ENCODE measurements at places on chromosomes 3 and 15.

DNA sequence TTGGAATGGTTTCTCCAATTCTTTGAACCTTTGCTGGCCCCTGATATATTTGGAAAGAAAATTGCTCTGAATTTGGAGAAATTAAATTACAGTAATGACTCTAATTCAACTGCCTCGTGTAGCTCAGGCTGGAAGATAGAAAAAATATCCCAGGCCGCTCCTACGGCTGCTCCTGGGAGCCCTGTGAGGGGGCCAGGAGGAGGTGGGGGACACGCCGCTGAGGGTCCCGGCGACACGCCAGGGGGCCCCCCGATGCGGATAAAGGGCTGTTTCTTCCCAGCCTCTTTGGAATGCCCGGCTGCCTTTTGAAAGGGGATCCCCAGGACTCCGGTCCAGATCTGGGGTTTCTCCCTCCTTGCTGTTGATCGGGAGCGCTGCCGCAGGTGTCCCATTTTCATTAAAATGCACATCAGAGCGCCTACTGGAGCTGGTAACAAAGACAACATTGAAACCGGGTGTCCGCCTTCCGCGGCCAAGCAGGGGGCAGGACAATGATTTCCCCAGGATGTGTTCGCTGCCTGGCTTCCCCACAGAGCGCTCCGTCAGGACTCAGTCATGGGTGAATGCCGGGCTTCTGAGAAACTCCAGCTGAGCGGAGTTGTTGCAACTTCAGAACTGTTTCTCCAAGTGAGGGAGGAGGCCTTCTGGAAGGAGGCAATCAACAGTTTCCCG, 200.1 kb upstream of the KBTBD8 start:
- DNase-seq: no peak

GRCh38 chr15:63984331-63984730, 62.0 kb downstream of the DAPK2 start:
- no peak for DNase-seq

- DNase-seq: no peak
Measured at GRCh38 chr3:46456118-46456517, 8.6 kb downstream of the LTF start.

DNA sequence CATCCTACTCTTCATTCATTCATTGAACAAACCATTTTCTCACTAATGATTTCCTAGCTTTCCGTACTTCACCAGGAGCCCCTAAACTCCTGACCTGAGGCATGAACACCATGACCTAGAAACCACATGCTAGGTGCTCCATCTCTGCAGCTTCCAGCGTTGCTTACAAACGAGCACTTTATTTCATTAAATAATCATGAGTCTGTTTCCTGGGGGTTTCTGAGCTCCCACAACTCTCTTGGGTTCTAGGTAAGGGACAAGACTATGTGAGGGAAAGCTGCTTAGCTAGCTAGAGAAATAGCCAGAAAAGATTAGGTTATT, 1.3 kb downstream of the MAP2K1 start:
- DNase-seq: no peak

GRCh38 chr15:67061811-67062368, 3.5 kb upstream of the SMAD3 start:
- DNase-seq: no peak

GRCh38 chr3:115783938-115784738, 160.8 kb downstream of the GAP43 start:
- peak; percentile 79 for DNase-seq

DNA sequence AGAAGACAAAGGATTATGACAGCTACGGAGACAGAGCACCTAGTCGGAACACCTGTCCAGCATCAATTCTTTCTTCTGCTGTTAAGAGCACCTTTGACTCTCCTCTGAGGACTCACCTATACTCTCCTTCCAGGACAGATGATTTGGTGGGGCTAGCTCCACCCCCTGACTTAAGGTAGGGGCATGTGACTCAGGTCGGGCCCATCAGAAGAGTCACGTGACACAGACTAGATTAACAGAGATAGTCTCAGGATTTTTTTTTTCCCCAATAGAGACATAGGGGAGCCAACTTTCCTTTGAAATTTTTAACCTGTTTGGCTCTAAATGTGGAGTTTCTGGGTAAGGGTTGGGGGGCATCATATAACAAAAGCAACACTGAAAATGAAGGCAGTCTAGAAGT, 11.4 kb upstream of the WNT5A start:
- no peak for DNase-seq

DNA sequence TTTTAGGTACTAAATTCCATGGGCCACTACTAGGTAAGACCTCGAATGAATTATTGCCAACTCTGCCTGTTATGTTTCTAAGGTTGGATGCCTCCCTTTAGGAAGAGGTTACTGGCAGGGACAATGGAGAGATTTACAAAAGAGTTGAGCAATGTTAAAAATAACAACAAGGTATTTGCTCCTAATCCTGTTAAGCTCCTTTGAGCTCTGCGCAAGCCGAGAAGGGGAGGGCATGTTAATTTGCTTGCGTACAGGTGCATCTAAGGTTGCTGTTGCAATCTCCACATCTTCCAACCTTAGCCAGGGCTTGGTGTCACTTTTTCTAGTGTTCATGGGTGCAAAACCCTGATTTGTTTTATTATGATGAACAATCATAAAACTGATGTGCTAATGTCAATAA, 161.5 kb upstream of the TPM1 start:
- DNase-seq: no peak

DNA sequence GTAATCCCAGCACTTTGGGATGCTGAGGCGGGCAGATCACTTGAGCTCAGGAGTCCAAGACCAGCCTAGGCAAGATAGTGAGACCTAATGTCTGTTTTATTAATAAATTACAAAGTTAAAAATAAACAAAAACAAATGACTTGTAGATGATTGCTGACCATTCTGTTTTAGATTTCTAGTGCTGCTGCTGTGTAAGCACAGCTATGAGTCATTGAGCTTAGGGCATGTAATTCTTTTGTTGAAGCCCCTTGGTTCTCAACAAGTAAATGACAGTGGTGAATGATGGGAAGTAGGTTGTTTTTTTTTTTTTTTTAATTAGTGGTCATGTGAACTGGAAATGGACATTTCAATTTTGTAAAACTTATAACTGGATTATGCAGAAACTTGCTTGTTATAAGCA, 63.3 kb downstream of the LEO1 start:
- DNase-seq: no peak

GRCh38 chr3:190539526-190539925, 25.6 kb downstream of the IL1RAP start:
- no peak for DNase-seq

DNA sequence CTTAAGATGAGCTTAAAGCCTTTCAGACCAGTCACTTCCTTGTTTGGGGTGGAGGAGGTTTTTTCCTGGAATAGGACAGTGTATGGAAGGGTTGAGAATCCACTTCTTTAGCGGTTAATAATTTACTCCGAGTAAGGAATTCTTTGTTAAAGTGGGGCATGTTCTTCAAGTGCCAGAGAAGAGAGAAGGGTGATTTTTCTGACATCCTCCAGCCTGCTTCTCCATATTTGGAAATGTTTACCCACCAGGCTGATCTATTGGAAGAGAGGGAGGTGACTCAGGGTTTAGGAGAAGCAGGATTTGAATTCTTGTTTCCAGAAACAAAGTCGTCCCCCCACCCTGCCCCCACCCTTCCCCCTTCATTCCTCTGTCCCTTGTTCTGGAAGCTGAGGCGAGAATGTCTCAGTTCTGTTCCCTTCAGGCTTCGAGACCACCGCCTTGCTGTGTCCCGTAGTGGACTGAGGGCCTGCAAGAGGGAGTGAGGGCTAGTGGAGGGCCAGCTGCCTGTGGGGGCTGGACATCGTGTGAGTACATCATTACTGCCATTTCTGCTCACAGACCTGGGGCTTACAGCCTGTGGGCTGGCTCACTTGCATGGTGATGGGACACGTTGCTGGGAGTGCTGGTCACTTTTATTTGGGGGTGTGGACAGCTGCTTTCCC, 58.5 kb downstream of the LPP start:
- DNase-seq: no peak

GRCh38 chr3:114093596-114093995, 37.1 kb downstream of the QTRT2 start:
- no peak for DNase-seq

GRCh38 chr3:160876643-160877042, 120.6 kb downstream of the PPM1L start:
- DNase-seq: no peak

DNA sequence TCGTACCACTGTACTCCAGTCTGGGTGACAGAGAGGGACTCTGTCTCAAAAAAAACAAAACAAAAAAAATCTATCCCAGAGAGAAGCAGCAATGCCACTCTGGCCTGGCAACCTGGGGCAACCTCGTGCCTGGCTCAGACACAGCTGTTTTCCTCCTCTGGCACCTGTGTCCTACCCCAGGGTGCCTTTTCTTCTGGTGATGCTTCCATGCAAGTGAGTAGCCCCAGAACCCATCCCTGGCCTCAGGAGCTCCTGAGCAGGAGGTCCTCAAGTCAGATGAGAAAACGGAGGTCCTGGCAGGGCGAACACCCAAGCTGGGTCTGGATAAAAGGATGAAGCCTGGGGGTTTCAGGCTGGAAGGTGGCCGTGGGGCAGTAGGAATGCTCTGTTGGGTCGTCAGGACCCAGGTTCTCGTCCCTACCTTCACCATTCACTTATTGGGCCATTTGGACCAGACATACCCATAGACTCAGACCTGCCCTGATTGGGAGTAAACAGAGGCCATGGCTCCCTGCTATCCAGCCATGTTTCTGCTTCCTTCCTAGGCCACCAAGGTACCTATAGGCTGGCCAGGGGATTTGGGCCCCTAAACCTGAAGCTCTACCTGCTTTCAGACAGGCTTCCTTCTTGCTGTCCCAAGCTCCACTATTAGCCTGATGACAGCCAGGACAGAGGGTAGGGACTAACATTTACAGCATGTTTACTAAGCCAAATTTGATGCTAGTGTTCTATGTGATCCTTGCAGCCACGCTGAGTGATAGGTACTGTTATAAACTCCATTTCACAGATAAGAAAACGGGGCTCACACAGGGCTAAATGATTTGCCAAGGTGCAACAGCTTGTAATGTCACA, 102.2 kb downstream of the DAPK2 start:
- DNase-seq: no peak

DNA sequence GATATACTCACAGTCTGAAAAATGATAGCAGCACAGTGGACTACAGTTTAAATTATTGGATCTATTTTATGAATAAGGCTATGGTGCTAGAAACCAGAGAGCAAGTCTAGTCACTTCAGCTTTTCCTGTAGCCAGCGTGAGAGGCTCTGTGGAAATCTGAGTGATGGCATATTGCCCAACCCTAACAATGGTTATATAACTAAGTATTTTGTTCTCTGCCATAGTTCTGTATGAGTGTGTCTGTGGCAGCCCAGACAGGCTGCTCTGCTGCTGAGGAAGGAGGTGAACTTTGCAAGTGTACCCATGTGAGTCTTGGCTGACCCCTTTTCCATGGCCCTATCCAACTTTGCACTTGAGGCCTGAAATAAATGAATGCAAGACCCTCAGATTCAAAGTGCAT, 105.7 kb downstream of the LRTM1 start:
- no peak for DNase-seq

DNA sequence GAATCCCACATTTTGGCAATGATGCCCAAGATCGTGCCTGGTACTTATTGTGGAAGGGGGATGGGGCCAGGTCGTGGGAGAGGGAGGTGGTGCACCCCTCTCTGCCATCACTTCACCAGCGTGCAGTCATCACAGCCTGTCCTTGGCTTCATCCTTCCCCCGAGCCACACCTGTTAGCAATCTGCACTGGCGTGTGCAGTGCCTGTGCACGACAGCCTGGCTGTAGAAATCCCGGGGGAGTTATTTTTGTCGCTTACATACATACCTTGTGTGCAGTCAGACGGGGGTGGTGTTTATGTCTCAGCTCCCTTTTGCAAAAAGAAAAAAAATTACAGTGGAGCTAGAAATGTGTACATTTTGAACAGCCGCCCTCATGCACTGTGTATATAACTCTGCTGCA, 216.0 kb downstream of the TLE3 start:
- DNase-seq: no peak

GRCh38 chr3:171285287-171285686, 174.9 kb downstream of the TNIK start:
- no peak for DNase-seq

DNA sequence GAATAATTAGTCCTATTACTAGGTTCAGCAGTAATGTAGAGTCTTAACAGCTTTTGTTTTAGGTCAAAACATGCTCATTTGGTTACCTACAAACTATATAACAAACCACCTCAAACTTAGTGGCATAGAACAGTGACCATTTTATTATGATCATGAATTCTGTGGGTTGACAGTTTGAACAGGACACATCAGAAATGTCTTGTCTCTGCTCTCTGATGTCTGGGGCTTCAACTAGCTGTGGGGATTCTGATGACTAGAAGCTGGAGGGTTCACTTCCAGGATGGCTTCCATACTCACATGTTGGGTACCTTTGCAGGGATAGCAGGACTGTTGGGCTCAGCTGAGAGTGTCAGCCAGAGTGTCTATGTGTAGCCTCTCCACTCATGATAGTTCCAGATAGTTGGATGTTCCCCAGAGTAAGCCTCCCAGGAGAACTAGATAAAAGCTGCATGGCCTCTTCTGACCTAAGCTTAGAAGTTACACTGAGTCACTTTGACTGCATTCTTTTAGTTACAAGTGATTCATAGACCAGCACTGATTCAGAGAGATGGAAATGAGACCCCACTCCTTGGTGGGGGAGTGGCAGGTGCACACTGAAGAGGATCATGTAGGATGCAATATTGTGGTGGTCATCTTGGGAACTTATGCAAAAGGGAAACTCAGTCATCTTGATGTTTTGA, 32.6 kb downstream of the PLCL2 start:
- no peak for DNase-seq

DNA sequence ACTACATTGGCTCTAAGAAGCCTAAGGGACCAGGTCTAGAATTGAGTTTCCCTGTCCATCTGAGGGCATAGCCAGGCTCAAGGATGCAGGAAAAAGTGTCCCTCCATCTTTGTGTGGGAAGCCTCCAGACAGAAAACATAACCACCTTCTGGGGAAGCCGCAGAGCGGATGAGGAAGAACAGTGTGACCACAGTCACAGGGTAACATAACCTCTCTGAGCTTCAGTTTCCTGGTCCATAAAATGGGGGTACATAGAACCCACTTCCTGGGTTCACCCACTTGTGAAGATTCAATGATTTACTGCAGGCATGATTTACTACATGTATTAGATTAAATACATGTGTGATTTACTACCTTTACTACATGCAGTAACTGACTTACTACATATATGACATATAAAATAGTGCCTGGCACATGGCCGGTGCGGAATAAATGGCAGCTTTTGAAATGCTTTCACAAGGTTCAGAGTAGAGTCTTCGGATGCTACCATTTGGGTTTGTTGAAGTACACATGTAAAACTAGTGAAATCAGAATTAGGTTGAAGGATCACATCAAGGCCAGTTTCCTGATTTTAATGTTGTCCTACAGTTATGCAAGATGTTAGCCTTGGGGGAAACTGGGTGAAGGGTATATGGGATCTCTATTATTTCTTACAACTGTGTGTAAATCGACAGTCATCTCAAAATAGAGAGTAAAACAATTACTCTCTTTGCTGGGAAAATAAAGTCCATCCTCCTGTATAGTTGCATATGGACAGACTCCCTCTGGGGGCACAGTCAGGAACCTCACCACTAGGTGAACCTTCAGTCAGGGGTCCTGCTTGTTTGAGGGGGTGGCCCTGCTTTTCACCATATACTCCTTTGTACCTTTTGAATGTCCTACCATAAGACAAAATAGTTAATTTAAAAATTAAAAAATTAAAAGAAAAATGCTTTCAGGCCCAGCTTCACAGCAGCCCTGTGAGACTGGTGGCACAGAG, 86.0 kb downstream of the SEMA5B start:
- DNase-seq: no peak

All from activated T-helper 1 cell treated with Interleukin-2 at 50 U/mL for 16 hours (primary cell).